ENCODE measurements at places on chromosomes 11 and 22.
A peak's percentile ranks its signal among the peaks of the same experiment; 100 is the strongest.

DNA sequence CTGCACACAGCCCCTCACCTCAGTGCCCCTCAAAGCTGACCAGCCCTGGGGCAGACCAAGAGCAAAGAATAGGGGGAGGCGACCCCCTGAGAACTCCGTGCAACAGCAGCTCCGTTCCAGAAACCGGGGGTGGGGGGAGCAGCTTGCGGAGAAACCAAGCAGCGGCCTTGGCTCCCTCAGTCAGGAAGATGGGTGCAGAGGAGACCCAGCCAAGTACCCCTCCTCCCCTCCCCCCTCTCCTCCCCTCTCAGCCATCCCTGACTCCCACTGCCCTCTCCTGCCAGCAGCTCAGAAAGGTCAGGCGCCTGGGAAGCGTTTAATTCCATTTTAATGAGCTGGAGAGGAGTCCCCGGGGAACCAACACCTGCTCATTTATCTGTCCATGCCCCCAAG lies 78.9 kb downstream of the PDE2A start:
- no peak for DNase-seq

DNA sequence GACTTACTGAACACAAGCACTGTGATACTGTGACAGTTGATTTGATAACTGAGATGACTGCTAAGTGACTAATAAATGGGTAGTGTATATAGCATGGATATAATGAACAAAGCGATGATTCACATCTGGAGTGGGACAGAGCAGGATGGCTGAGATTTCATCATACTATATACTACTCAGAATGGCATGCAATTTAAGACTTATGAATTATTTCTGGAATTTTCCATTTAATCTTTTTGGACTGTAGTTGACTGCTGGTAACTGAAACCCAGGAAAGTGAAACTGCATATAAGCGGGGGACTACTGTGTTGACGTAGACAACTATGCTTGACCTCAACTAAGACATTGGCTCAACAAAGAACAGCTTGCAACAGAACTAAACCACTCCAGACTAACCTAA lies 20.0 kb upstream of the NUCB2 start:
- no peak for DNase-seq

DNA sequence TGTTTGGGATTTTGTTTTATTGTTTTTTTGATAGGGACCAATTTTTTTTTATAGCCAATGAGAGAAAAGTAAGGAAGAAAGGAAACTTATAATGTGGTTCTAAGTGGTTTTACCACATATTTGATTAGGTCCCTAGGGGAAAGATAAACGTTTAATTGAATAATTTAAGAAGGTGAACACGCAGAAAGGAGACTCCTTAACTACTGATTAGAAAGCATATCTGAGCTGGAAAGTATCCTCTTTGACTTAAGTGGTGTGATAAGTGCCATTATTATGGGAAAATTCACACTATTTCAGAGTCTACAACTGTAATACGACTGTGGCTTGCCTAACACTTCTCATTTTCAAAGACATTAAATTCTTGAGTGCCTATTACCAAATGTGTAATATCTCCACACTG lies 106.5 kb upstream of the GRAMD1B start:
- no peak for DNase-seq

DNA sequence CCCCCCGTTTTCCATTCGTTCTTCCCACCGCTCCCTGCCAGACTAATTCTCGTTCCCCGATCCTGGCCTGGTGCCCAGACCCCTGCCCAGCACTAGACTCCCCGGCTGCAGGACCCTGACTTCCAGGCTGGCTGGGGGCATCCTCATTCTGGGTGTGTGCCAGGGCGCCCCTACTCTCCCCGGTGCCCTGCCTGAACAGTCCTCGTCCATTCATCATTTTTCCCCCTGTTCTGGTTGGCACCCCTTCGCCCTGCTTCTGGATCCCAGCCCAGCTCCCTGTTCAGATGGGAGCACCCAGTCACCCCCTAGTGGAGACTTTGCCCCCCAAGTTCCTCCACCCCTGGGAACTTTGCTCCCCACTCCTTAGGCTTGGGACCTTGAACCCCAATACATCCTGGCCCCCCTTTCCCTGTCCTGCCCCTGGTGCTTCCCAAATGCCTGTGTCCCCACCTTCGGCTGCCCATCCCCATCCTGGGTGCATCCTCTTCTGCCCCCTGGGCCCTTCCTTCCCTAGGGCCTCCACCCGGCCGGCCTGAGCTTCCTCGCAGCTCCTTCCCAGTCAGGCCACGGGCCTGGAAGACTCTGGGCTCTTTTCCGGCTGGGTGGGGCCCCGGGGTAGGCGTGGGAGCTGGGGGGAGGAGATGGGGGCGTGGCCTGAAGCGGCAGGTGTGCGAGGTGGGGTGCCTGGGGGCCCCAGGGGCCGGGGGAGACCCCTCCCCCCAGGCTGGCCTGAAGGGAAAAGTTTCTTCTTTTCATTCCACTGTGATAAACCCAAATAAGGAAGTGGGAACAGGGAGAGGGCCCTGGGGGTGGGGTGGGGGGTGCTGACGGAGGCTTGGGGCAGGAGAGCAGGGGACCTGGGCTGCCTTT lies 908 bp downstream of the PLCB3 start:
- no peak for DNase-seq

GRCh38 chr22:50548040-50548920 lies 2.6 kb downstream of the KLHDC7B start:
- peak; percentile 80 for DNase-seq
